ENCODE measurements at places on chromosomes 1 and 21.

DNA sequence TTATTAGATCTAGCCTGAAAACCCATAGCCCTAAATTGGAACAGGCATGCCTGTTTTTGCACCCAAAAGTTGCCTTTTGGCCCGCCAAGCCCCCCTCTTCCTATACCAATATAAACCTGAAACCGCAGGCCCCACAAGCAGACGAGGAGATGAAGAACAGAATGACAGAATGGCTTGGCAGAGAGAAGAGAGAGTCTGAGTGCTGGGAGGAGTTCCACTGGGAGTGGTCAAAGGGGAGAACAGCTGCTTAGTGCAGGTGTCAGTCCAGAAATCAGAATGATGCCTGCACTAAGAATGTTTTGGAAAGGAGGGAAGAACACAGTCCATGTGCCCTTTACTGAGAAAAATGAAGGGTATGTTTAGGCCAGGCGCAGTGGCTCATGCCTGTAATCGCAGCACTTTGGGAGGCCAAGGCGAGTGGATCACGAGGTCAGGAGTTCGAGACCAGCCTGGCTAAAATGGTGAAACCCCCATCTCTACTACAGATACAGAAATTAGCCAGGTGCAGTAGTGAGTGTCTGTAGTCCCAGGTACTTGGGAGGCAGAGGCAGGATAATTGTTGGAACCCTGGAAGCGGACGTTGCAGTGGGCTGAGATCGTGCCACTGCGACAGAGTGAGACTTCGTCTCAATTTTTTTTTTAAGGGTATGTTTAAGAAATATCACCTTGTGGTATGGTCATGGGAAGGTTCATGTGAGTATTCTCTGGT, 9.4 kb downstream of the DYRK1A start:
- no peak for DNase-seq

GRCh38 chr1:223617323-223618070, 48.0 kb downstream of the CAPN8 start:
- DNase-seq: no peak

- no peak for DNase-seq
Observed at GRCh38 chr21:18030248-18030647, 211.1 kb upstream of the C21orf91 start.

GRCh38 chr1:168636200-168636599, 59.8 kb downstream of the XCL1 start:
- no peak for DNase-seq

DNA sequence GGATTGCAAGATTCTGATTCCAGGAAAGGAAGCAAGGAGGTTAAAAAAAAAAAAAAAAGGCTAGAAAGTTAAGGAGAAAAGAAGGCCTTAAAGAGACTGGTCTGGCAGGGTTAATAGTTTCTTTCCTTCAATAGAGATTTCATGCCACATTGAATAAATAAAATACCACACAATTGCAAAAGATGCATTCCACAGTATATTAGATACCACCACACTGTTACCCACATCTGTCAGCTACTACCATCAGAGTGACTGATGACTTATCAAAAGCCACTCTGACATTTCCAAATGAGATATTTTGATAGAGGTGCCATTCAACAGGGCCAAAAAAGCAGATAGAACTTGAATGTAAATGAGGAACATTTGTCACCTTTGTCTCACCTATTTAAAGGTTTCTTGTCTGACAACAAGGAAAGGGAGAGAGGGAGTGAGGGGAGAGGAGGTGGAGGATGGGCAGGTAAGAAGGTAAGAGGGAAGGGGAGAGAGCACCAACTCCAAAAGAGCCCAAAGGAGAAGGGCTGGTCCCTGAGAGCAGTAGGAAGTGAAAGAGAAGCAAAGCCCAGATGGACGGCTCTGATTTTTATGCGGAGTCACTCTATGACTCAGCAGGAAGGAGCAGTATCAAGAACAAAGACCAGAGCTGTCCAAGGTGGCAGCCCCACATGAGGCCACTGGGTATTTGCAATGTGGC, 38.3 kb downstream of the LRRN2 start:
- DNase-seq: no peak

DNA sequence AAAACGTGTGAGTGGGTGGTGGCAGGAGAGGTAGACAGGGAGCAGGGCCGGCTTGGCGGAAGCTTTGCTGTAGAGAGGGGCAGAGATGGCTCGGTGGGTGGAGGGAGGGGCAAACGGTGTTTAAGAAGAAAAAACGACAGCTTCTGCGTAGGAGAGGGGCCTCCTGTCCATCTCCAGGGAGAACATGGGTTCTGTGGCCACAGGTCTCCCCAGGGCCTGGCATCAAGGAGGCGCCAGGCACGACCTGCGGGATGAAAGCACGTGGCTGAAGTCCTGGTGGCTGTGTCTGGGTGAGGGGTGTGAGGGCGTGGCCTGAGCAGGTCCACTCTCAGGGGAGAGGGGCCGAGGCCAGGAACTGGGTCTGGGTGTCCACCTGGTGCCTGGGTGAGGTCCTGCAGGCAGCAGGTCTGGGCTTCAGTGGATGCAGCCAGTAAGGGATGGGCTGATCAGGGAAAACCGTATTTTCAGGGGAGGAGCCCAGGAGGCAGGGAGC, 940 bp upstream of the PRKCZ start:
- no peak for DNase-seq

- no peak for DNase-seq
Observed at GRCh38 chr1:186429017-186429416, 31.9 kb downstream of the PDC start.

GRCh38 chr1:83882906-83883305, 116.0 kb downstream of the TTLL7 start:
- no peak for DNase-seq

DNA sequence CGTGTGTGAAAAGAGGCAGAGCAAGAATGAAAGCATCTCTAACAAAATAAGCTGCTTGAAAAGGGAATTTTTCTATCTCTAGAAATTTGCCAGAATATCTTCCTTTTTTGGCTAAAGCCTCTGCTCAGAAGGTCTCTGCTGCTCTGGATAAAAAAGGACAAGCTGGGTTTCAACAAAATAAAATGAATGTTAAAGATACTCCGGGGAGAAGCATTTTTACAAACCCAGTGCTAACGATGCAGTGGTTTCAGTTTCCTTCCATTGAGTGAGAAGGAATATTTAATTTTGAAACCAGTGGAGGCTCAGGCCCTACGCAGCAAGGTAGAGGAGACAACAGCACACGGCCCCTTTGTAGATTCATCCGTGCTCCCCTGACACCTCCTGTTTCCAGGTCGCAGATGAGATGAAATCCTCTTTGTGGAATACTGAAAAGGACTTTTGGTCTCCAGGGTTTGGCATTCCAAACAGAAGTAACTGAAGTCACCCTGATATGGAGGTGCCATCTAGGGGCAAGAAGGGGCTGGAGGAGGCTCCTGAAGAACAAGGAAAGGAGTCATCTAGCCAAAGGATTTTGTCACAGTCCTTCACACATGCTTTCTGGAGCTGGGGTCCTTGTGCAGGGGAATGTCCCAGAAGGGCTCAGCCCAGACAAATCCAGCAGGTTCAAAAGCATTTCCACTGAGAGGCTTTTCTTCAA, 65.7 kb upstream of the SYT6 start:
- no peak for DNase-seq

DNA sequence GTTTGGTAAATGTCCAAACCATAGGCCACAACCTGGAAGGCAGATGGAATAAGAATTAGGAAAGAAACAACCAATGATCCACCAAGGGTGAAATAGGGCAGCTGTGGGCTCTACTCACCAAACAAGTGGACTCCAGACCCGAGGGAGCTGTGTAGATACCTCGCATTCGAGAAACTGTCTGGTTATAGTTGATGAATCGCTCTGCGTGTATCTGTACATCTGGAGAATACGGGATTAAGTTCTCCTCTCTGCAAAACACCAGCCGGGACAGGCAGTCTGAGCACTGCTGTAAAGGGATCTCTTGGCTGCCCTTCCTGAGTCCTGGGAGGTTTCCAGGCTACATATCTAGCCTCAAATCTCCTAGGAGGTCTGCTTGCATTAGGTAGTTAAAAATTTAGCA, 9.4 kb upstream of the UBR4 start:
- no peak for DNase-seq

- DNase-seq: no peak
Observed at GRCh38 chr1:36303650-36304360, 2.4 kb upstream of the SH3D21 start.
